Activated CD4-positive, alpha-beta T cell treated with anti-CD3 and anti-CD28 coated beads, Interleukin-2, Interleukin-6, amounts not matched to agents 100 ng/mL and 50 ng/mL, durations not matched to agents 16 hours and 8 hours (primary cell): ENCODE measurements at places on chromosomes 7 and 10.

GRCh38 chr7:140667476-140667875 lies 5.3 kb upstream of the ADCK2 start:
- DNase-seq: no peak

DNA sequence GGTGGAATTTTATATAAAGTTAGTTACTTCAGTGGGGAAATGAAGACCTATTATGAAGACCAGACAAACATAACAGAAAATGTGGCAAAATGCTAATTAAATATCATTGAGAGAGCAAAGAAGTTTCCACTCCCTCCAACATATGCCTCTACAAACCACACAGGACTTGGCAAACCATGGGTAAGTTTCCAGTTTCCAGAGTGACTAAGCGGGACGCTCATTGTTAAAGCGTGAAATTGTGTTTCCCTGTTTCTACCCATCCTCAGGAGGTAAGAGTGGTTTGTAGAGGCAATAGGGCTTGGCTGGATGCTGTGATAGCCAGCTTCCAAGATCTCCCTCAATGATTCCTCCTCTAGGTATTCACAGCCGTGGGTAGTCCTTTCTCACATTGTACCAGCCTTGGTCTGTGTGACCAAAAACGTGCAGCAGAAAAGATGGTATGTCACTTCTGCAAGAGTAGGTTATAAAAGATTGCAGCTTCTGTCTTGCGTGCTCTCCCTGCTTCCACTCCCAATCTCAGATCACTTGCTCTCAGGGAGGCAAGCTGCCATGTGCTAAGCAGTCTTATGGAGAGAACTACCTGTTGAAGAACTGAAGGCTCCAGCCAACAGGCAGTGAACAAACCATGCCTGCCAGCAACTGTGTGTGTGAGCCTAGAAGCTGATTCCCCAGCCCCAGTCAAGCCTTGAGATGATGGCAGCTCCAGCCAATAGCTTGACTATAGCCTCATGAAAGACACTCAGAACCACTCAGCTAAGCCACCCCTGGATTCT lies 35.7 kb downstream of the CBX3 start:
- DNase-seq: no peak

DNA sequence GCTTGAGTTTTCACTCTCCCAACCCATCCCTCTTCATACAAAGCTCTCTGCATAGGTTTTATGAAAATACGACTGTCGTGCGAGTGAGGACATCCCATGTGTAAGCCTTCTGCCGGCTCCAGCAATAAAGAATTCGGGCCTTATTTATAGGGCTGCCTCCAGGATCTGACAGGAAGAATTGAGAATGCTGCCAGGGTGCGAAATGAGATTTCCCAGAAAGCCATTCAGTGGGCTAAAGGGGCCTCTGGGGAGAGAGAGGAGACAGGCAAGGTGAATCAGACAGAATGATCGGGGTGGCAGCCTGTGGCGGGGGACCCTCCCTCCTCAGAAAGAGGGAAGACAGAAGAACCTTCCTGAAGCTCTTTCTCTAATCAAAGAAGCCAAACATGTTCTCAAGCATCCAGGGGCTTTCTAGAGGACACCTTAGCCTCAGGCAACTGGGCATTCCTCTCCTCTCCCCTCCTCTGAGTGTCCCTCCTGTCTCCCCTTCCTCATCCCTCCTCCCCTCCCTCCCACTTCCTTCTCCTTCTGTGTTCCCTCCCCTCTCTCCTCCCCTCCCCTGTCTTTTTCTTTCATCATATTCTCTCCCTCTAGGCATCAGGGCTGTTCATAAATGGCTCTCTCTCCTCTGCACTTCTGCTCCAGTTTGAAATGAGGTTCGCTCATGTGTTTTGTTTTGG lies 410.9 kb downstream of the TYW1 start:
- DNase-seq: no peak

GRCh38 chr10:73964743-73965142 lies 33.2 kb upstream of the VCL start:
- no peak for DNase-seq

DNA sequence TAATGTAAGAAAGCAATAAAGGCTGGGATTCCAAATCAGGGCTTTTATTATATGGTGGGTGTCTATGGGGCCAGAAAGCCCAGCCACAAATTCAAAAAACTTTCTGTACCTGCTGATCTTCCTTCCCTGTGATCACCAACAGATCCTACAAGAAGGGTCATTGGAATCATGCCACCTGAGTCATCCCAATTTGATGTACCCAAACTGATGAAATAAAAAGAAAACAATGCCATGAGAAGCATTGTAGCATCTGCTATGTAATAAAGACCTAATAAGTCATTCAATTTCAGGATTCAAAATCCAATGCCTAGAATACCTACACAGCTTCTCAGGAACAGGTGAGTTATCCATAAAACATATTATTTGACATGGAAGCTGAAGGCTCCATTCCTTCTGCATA lies 228.8 kb downstream of the DKK1 start:
- no peak for DNase-seq

DNA sequence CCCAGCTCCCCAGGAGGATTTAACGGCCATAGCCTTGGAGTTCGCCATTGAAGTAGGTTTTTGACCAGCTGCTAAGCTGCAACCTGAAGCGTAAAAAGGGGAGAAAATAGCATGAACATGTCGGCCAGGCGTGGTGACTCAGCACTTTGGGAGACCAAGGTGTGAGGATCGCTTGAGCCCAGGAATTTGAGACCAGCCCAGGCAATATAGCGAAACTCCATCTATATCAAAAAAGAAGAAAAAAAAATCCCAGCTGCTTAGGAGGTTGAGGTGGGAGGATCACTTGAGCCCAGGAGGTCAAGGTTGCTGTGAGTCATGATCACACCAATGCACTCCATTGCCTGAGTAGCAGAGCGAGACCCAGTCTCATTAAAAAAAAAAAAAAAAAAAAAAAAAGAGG lies 32.2 kb upstream of the MCU start:
- DNase-seq: no peak
